ENCODE measurements at places on chromosomes 7 and 10.

DNA sequence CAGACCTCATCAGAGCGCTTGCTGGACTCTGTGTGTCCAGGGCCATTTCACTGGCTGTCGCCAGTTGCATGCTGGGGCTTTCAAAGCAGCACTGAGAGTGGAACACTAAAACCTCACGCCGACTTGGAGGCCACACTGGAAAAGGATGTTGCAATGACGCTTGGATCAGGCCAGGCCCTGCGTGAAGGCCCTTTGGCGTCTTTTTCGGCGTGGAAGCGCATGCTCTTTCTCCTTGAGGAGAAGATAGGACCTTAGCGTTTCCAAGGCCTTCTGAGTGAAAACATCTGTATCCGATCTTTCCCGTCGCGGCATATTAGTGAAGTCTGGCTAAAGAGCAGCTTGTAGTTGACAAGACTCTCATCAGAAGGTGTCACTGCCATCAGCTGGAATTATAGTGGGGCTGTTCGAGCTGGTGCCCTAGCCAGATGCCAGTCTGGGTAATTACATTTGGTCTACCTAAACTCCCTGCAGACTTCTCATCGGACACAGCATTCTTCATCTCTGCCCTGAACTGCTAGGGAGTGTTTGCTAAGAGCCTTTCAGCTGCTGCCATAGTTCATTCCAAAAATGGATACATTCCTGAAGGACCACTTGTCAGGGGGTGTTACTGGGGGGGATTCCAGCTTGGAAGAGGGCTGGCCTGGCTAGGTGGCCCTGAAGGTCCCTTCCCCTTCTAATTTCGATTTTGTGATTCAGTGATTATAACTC is 167.7 kb upstream of the TCF7L2 start:
- DNase-seq: no peak

DNA sequence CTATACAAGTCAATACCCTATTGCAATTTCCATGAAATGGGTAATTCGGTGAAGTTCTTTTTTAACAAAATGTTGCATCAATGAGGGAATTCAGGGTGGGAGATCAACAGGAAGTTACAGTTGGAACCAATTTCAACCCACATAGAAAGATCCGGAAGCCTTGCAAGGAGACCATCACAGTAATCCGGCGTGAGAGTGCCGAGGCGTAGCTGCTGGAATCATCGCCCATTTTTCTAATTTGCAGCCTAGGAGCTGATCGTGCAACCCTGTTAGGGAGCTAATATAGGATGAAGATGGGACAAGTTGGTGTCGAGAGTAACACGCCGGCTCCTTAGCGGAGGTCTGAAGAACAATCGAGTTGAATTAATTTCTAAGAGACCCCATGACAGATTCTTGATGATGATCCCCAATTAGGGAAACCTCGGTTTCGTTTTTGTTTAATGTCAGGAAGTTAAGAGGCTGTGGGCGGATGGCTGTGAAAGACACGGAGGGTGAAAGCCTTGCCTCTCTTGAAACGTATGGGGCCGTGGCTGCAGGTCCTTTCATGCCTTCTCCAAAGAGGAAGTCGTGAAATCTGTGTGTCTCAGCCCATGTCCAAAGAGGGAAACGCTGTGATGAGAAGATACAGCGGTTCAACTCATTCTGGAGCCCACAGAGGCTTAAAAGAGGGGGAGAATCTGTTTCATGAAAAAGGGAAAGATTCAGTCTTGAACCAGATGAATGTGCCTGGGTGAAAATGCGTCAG is 51.2 kb upstream of the CARD11 start:
- DNase-seq: no peak

DNA sequence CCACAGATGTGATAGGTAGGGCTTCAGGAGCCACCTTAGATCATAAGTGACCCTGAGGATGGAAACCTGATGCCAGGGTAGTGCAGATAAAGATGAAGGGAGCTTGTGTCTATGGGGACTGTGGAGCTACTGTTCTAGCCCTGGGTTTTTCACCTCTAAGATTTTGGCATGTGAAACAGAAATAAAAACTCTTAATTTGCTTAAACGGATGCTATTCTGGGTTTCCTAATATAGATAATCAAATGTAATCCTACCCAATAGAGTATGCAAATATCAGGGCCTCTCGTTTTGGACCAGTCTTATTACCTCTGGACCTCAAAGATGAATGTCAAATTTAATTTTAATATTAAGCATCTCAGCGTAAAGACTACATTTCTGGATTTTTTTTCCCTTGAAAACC is 49.3 kb downstream of the ABCB4 start:
- no peak for DNase-seq

DNA sequence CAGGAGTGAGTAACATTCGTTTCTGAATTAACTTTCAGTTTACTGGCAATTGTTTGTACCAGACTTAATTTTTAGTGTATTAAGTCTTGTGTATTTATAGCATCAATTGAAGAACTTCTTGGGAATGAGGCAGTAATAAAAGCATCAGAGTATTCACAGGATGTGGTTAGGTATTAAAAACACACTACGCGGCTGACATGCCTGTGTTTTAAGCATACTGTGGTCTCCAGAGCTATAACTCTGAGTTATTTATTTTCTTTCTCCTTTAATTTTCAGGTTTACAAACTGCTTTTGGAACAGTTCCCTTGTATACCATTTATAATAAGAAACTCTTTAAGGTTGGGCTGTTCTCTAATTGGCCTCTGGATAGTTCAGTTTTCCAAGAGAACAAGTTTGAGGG is 626.1 kb upstream of the NRG3 start:
- DNase-seq: no peak

- DNase-seq: no peak
Observed at GRCh38 chr7:70387217-70387616, 744.7 kb upstream of the GALNT17 start.

GRCh38 chr10:85671530-85671929 is 695.1 kb downstream of the GRID1 start:
- no peak for DNase-seq

DNA sequence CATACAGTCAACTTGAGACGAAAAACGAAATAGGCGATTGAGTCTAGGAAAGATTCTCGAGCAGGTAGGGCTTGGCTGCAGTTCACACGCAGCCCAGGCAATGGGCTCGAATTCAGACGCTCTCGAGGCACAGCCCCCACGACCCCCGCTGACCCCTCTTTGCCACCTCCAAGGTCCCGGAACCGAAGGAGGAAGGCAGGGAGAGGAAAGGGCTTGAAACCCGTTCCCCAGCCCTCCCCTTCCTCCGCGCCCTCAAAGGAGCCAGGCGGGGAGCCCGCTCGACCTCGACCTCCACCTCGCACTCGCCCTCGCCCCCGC is 441 bp downstream of the CCDC186 start:
- DNase-seq: no peak
